ENCODE measurements at places on chromosomes 6 and 20. TPM values are rescaled to one million over a fixed set of nuclear protein-coding genes. Genes with fewer than 3 reads are reported as not detected.

DNA sequence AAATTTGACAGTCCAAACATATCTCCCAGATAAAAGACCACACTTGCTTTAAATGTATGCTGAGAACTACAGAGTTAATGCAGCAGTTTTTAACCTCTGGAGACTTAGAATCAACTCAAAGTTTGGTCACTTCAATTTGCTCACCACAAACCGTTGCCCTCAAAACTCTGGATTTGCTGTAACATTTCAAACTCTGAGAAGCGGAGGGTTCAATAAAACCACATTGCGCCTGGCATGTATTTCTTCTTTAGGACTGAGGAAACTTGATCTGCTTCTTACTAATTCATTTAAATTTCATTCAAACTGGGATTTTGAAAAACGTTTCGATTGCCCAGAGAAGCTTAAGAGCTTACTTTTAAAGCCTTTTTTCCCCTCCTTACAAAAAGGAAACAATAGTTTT is 115.8 kb downstream of the MTFR2 start:
- DNase-seq, result no peak

The FERMT1 gene
- polyA plus RNA-seq, result 2.8 TPM

The SAYSD1 gene
- 12.8 TPM for polyA plus RNA-seq

The ZNF184 gene
- polyA plus RNA-seq, result 6.4 TPM

The UBR2 gene
- polyA plus RNA-seq, result 18.5 TPM

DNA sequence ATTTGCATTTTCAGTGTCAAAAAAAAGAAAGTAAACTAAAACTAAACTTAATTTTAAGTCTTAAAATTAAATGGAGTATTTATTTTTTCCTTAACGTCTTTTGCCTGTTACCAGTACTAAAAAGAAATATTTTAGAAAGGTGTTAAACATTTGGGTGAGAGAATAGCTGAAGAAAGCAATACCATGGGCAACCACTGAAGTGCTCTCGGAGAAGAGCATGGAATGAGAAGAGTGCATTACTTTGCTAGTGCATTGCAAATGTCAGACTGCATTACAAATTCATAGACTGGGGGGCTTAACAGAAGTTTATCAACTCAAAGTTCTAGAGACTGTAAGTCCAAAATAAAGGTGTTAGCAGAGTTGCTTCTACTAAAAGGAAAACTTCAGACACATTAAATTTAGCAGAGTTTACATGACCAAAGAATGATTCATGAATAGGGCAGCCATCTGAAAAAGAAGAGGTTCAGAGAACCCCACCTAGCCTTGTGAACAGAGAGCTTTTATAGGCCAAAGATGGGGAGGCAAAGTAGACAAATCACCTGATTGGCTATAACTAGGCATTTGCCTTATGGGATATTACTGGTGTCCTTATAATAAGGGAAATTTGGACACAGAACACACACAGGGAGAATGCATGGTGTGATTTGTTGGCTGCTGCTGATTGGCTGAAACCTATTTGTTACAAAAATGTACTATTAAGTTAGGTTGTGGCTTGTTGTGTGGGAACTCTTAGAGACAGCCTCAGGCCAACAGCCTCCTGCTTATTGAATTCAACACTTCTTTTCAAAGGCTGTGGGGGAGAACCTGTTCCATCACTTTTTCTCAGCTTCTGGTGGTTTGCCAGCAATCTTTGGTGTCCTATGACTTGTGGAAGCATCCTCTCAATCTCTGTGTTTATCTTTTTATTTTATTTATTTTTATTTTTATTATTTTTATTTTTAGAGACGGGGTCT is 106.7 kb upstream of the RREB1 start:
- no peak for DNase-seq

The TTK gene
- 5.1 TPM for polyA plus RNA-seq

The GMPR gene
- 8.2 TPM for polyA plus RNA-seq

DNA sequence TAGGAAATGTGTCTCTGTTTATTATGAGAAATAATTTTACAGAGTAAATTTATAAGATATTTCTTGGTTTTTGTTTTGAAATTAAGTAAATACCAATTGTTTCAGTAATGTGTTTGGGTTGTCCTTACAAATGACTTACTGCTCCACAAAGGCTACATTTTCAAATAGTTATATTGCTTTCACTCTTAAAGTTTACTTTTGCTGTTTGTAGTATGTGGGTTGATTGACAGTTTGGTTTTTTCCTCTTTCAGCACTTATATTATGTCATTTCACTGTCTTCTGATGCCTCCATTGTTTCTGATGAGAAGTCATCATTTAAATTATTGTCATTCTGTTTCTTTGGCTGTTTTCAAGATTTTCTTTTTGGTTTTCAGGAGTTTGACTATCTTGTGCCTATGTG is 34.9 kb upstream of the SUMO4 start:
- DNase-seq, result no peak

The OPRL1 gene
- 0.86 TPM for polyA plus RNA-seq

DNA sequence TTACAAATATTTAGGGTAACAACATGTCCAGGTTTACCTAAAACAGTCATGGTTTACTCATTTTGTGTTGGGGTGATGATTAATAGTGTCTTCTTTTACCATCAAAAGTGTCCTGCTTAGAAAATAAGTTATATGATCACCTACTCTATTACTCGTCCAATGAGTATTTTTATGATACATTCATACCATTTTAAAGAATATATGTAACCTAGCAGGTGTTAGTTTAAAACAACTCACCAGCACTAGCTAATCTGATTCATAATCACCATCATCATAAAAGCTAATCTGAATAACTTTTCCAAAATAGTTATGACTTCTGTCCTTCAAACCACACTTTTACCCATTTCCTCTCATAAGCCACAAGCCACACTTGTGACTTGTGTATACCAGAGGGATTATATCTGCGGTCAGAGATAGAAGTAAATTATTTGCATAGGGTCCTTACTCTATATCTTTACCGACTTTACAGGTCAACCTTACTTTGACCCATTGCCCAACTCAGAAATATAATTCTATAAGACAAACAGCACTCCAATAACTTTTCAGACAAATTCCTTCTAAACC is 33.3 kb upstream of the NRN1 start:
- DNase-seq, result no peak

The SIRPB2 gene
- polyA plus RNA-seq, result not detected

GRCh38 chr6:144351379-144352127 is 66.4 kb downstream of the UTRN start:
- DNase-seq, result no peak

GRCh38 chr20:44632103-44632752 is 19.3 kb downstream of the ADA start:
- DNase-seq, result no peak

DNA sequence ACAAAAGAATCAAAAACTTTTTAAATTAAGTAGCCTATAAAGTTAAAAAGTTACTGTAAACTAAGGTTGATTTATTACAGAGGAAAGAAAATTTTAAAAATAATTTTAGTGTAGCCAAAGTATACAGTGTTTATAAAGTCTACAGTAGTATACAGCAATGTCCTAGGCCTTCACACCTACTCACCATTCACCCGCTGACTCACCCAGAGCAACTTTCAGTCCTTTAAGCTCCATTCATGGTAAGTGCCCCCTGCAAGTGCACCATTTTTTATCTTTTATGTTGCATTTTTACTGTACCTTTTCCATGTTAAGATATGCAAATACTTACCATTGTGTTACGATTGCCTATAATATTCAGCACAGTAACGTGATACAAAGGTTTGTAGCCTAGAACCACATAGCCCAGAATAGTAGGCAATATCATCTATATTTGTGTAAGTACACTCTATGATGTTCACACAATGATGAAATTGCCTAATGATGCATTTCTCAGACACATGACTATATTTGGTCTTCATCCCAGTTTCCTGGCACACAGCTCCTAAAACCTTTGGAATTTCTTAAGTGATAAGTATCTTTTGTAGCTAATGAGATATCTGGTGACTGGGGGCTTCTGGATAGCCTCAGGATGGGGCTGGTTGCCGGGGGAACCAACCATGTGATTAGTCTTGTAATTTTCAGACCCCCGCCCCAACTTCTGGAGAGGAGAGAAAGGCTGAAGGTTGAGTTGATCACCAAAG is 111.0 kb downstream of the MRPL14 start:
- DNase-seq, result no peak

The LHFPL5 gene
- not detected for polyA plus RNA-seq

GRCh38 chr6:78353040-78353439 is 514.3 kb upstream of the IRAK1BP1 start:
- DNase-seq, result no peak

- DNase-seq, result no peak
Observed at GRCh38 chr20:49433333-49433732, 49.1 kb downstream of the KCNB1 start.

- DNase-seq, result no peak
Observed at GRCh38 chr6:79943133-79943532, 4.2 kb downstream of the ELOVL4 start.

DNA sequence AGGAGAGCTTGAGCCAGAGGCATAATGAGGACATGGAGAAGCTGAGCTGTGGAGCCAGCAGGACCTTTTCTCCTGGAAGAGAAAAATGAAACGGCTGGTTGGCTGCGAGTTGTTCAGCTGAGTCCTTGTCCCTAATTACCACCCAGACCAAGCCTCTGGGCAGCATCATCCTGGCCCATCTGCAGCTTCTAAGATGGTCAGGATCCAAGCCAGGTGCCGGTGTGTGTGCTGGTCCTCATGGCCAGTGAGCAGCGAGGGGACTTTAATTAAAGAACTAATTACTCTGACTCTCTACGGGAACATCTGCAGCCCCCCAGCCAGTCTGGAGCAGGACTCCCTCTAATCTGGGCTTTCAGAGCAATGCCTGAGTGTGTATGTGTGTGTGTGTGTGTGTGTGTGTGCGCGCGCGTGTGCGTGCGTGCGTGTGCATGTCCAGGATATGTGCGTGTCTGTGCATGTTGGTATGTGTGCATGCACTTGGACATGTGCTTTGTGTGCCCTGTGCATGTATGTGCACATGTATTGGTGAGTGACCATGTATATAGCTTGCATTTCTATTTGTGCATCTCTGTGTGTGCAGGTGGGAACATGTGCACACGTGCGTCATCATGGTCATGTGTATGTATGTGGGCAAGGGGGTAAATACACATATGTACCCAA is 173.9 kb downstream of the DHX35 start:
- DNase-seq, result no peak

DNA sequence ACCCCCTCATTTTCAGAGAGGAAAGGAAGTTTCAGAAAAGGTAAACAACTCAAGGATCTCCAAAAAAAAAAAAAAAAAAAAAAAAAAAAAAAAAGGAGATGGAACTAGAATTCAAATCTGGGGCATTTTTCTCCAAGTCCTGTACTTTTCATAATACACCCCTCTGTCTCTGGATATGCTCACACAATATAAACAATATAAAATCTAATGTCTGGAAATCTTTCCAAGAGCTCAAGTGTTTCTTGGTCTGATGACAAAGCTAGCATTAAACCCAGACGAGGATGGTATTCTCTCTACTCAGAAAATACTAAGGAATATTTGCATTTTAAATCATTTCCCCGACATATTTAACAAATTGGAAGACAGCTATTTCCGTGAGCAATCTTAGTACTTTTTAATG is 5.8 kb downstream of the GCM1 start:
- DNase-seq, result no peak

DNA sequence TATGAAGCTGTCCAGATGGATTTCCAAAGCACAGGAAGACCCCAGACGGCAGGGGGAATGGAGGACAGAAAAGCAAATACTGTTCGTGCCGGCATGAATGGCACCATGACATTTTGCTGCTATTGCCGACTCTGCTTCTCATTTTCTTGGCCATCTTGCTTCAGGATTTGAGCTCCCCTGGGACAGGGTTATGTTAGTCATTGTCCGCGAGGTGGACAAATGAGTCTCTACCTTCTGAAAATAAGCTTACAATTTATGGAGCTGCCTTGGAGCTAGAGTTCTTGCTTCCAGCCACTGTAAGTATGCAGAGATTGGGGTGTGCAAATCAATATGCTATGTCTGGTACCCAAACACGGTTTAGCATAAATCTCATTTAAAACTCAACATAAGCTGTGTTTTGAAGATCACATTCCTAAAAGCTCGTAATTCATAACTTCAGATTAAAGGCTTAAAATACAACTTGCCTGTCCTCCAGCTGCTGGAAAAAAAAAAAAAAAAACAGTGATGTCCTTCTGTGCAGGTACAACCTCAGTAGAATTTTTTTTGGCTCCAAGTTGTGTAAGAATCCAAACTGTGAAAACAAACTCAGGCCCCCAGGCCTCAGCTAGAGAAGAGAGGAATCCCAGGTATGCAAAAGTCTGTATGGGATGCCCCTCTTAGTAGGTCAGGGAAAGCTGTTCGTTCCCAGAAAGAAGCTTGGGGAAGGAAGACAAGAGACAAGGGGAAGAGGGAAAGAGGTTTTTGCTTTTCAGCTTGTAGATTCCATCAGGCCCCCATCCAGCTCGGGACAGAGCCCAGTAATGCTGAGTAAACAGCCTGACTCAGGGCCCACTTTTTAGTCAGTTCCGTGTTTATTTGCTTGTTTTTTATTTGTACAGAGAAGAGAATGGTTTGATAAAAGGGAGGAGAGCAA is 184.2 kb upstream of the FOXA2 start:
- DNase-seq, result no peak

The IRAK1BP1 gene
- 2.6 TPM for polyA plus RNA-seq

DNA sequence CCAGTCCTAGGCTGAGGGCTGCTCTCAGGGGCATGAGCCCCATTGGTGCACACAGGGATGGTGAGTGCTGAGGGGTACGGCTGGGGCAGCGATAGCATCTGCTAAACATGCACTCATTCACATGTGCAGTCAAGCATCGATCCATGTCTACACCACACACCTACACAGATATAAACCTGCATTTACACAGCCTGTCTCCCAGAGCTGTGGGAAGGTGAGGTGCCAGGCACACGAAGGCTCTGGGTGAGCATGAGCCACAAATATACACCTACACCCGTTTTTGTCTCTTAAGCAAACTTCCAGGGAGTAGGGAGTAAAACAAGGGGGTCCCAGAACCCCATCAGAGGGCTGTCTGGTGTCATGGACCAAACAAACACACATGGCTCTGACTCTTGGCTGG is 99.3 kb downstream of the GRM4 start:
- DNase-seq, result no peak

DNA sequence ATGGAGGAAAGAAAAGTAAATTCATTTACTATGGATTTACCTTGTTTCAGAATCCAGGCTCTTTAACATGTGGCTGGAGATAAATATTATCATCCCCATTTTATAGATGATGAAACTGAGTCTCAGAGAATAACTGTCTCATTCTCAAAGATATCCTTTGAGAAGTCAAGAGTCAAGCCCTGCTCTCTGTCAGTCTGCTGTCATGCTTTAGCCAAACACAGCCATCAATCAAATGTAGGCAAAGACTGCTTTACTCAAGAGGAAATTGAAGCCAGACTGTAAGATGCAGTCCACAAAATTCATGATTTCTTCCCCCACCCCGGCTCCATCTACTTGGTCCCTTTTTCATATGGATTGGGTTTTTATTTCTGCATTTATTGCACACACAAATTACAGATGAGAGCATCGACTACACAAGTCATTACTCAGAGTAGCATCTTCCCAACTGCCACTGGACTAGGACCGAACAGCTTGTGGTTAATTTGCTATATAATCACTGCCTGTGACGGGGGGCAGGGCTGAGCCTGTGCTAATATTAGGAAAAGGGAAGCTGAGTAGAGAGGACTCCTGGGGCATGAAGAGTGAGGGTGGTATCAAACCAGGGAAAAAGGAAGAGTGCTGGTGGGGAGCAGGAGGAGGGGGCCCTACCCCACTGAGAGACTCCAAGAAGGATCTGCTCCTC is 102.7 kb upstream of the TOP1 start:
- no peak for DNase-seq

- no peak for DNase-seq
Observed at GRCh38 chr6:105780146-105780860, 305.8 kb upstream of the PRDM1 start.

- DNase-seq, result peak; percentile 53
Observed at GRCh38 chr6:107957308-107957908, 600 bp downstream of the SEC63 start.

- no peak for DNase-seq
Observed at GRCh38 chr20:40686893-40687292, 2.1 kb downstream of the MAFB start.

The GPR6 gene
- not detected for polyA plus RNA-seq

All from AG04450 (cell line).